ENCODE measurements at places on chromosomes 4 and X.

DNA sequence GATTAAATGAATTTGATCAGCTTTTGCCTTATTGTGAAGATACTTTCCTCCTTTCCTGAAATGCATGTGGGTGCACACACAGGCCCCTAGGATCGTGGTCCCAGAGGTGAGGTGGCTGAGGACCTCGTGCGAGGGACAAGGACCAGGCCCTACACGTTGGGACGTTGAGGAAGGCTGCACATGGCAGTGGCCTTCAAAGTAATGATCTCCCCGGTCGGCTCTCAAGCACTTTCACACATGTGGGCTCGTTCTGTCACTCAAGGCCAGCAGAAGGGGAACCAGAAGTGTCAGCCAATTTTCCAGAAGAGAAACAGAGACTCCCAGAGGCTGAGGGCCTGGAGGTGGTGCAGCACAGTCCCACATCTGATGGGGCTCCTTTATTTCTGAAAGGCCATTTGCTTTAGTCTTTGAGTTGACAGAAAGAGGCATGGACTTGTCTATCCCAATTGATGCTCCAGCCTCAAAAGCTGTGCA is 196.8 kb downstream of the AFAP1 start:
- DNase-seq: no peak

- DNase-seq: no peak
These were observed 24.0 kb downstream of the TECRL start for GRCh38 chr4:64385220-64385619.

DNA sequence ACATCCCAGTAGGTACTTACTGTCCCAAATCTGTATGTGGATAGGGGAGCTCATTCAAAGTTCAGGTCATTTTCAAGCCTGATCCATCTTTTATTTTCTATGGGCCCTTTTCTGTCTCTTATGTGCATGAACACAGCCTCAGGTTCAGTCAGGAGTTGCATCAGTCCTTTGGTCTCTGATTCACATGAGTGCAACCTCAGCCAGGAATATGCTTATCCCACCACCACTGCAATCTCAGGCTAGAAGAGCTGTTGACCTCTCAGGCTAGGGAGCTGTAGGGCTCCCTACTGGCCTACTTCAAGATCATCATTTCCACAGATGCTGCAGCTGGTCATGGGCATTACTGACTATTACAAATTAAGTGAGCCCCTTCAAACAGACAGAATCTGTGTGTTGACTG is 27.2 kb downstream of the AASDH start:
- DNase-seq: peak; percentile 77

GRCh38 chr4:145315811-145316225 is 135.4 kb upstream of the OTUD4 start:
- DNase-seq: no peak

- DNase-seq: no peak
These were observed 110.4 kb upstream of the LDB2 start for GRCh38 chr4:17008834-17009345.

DNA sequence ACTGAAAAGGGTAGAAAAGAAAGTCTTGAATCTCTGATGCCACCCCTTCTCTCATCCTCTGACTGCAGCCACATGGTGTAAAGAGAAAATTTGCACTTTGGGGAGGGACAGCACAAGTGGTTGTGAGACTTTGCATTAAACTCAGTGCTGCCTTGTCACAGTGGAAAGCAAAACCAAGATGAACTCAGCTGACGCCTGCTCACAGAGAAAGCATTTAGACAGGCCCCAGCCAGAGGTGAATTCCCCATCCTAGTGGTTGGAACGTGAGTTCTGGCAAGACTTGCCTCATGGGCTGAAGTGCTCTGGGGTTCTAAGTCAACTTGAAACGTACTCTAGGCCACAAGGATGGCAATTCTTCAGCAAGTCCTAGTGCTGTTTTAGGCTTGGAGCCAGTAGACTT is 1101.4 kb downstream of the ADGRL3 start:
- DNase-seq: no peak

- DNase-seq: no peak
These were observed 94.9 kb upstream of the NKX1-1 start for GRCh38 chr4:1500966-1501753.

GRCh38 chr4:176534566-176534965 is 214.8 kb downstream of the SPCS3 start:
- peak; percentile 80 for DNase-seq

- DNase-seq: no peak
These were observed 98.4 kb downstream of the RS1 start for GRCh38 chrX:18573556-18573955.

DNA sequence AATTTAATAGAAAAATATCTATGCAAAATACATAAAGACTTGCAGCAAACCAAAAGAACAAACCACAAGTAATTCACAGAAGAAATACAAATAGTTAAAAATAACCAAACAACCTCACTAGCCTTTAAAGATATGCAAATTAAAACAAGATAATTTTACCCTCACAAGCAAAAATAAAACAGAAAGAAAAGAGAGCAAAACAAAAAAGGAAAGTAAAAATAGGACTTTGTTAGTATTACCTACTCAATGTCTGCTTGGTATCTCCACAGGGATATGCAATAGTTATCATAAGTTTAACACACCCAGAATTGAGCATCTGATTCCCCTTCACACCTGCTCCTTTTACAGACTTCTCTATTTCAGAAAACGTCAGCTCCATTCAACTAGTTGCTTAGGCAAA is 737.5 kb upstream of the MAGEB2 start:
- DNase-seq: no peak

GRCh38 chrX:40854242-40854641 is 118.9 kb upstream of the MED14 start:
- no peak for DNase-seq

GRCh38 chrX:104151037-104151436 is 5.8 kb downstream of the SLC25A53 start:
- DNase-seq: no peak

GRCh38 chr4:80081566-80081965 is 8.5 kb upstream of the ANTXR2 start:
- no peak for DNase-seq

DNA sequence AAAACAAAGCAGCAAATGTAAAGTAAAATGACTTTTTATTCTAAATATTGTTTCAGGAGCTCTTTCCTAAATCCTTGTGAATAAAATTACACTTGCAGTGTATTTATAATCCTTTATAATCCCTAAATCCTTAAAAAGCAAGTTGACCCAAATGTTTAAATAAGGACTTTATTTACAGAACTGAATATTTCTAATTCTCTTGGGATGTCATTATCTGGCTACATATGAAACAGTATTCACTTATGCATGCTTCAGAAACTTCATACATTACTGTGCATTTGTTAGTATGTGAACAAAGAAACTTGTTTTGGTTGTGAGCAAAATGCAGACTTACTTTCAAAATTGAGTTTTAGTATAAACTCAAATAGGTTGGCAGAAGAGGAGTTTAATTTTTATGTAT is 49.2 kb downstream of the PTTG2 start:
- DNase-seq: no peak

GRCh38 chr4:81634766-81635549 is 163.3 kb upstream of the RASGEF1B start:
- DNase-seq: no peak

Data from amniotic epithelial cell (primary cell).